ENCODE measurements at places on chromosomes 6 and 20.

DNA sequence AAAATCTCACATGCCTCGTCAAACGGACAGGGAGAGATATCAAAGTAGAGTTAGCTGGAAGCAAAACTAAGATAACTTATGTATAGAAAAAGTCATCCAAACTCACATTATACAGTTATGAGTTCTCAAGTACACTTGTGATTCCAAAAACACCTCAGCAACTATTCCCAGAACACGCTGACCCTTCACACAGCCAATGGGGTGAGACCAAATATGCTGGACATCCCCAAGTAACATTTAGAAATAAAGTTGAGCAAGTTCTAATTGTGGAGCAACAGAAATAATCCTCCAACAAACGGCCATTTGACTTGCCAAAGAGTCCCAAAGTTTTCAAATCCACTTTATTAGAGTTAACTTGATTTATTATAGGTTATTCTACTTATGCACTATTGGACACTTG lies 52.4 kb downstream of the LY86 start:
- DNase-seq, result no peak

- peak; percentile 59 for DNase-seq
Observed at GRCh38 chr6:112007805-112008204, 46.1 kb upstream of the CCN6 start.

DNA sequence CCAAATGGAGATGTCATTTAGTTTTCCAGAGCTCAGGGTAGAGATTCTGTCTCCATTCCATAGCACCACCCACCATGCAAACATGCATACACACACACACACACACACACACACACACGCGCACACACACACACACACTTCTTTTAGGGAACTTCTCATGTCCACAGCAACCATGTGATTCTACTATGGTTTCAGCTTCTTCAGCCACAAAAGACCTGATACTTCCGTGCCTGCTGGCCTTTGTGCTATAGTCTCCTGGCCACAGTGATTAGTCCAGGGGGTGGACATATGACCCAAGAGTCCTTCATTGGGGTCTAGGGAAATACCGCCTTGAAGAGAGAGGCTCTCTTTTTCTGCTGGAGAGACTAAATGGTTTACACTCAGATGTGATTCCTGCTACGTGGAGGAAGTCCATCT lies 53.5 kb downstream of the CARMIL1 start:
- DNase-seq, result no peak

DNA sequence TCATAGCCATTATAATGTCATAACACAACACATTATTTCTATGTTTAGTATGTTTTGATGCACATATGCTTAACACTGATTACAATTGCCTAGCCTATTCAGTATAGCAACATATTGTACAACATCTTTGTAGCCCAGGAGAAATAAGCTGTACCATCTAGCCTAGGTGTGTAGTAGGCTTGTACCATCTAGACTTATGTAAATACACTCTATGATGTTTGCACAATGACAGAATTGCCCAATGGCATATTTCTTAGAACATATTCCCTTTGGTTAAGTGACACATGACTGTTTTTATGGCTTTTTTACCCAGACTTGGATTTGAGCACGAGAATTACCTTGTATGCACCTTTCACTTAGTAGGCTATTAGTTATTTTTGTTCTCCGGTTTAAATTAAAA lies 64.5 kb upstream of the HIVEP1 start:
- DNase-seq, result no peak

GRCh38 chr6:43193929-43194328 lies 11.9 kb downstream of the CUL9 start:
- no peak for DNase-seq
